Erythroblast (primary cell): ENCODE measurements at places on chromosomes 6 and 20.

- DNase-seq, result no peak
These were observed 157.5 kb downstream of the GRM4 start for GRCh38 chr6:33988121-33989015.

GRCh38 chr6:9208966-9209365, 773.6 kb upstream of the SLC35B3 start:
- DNase-seq, result no peak

DNA sequence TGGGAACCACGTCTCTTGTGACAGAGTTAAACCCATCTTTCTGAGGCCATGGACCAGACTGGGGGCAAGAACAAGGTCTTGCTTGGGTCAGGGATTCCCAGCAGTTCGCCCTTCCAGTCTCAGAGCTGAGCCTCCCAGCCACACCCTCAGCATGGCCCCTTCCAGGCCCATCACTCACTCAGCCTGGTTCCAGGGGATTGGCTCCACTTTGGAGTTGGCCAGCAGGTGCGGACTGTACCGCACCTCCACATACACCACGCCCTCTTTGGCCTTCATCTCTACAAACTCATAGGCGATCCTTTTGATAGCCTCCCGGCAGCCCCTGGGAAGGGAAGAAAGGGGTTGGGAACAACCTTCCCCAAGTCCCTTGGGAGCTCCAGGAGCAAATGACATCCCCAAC, 25.2 kb downstream of the ADA start:
- no peak for DNase-seq

GRCh38 chr20:17641993-17642392, 40.0 kb downstream of the RRBP1 start:
- DNase-seq, result no peak

GRCh38 chr6:111812060-111813038, 60.9 kb downstream of the FYN start:
- no peak for DNase-seq

DNA sequence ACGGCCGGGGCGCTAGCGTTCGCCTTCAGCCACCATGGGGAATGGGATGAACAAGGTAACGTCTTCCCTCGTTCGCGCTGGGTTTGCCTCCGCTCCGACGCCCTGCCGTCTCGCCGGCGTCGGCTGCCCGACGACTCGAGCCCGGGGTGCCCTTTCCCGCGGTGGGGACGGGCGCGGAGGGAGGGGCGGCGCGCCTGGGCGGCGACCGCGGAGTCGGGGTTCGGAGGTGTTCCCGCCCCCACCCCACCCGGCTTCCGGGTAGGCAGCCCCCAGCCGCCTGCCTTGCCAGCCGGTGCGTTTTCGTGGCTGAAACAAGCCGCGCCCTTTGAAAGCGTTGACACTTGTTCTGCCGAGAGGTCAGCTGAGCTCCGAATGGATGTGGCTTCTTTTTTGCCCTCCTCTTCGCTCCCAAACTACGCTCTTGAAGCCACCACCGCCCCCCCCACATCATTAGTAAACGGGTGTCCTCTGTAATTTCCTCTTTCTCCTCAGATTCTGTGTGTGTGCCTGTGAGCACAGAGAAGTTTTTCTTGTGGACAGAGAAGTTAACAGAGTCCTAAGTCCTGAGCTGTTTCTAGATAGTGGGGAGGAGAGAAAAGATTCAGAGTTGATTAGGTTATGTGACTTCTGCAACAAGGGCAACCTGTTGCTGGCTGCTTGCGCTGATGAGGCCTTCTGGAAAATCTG, 362 bp downstream of the DUSP22 start:
- DNase-seq, result no peak

- no peak for DNase-seq
These were observed 25.8 kb upstream of the CARMIL1 start for GRCh38 chr6:25253351-25253750.

GRCh38 chr6:84061174-84061573, 27.6 kb downstream of the MRAP2 start:
- no peak for DNase-seq

- no peak for DNase-seq
These were observed 16.9 kb downstream of the CCR6 start for GRCh38 chr6:167139761-167140160.

DNA sequence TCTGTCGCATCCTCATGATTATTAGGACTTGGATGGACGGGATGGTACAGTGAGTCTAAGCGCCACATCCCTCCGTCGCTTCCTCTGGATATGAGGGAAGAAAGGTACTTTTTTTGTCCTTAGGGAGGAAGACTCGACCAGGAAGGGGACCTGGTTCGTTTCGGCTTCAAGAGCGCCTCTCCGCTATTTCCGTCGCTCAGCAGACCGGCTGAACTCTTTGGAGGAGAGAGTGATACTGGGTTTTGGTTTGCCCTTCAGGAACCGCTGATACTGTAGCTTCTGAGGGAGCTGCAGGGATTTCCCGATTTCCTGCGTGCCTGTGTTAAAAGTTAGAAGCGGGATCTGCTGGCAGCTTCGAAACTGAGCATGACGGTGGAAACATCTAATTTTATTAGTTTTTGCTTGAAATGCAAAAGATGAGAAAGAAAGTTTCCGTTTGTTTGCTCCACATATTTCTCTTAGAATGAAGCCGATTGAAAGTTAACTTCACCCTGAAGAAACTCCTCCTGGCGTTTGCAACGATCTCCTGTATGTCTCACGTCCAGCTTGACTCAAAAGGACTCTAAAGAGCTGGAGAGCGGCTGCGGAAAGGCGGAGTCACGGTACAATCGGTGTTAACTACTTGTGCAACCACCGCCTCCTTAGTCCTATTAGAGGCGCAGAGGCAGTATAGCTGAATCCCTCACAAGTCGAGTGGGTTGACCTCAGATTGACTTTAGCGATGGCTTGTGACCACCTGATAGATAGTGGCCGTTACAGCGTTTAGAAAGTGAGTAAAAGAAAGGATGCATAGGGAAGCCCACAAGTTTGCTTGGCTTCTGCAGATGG, 129.4 kb downstream of the TRIM27 start:
- DNase-seq, result peak; percentile 36

DNA sequence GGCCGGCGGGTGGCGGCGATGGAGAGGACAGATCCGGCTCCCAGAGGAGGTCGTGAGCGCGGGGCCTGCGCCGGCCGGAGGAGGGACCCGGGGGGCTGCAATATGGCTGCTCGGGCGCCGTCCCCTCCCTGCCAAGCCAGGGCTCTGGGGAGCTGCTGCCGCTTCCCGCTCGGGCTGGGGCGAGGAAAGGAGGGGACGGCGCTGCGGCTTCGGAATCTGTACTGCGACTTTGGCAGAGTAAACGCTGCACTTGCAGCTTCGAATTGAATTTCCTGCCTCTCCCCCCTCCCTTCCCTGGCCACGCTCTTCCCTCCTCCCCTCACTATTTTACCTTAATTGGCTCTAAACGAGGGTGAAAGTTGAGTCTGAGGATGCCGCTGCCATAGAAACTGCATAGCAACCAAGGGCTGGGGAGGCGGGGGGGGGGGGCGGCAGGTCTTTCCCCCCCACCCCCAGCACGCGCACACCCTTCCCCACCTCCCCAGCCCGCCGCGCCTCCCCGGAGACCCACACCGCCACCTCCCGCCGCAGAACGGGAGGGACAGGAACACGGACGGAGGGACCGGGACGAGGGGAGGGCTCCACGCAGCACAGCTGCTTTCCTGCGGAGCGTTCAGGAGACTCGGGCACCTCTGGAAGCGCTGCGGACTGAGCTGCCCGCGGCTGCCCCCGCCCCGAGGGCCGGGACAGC, 93.9 kb downstream of the RNASET2 start:
- no peak for DNase-seq

DNA sequence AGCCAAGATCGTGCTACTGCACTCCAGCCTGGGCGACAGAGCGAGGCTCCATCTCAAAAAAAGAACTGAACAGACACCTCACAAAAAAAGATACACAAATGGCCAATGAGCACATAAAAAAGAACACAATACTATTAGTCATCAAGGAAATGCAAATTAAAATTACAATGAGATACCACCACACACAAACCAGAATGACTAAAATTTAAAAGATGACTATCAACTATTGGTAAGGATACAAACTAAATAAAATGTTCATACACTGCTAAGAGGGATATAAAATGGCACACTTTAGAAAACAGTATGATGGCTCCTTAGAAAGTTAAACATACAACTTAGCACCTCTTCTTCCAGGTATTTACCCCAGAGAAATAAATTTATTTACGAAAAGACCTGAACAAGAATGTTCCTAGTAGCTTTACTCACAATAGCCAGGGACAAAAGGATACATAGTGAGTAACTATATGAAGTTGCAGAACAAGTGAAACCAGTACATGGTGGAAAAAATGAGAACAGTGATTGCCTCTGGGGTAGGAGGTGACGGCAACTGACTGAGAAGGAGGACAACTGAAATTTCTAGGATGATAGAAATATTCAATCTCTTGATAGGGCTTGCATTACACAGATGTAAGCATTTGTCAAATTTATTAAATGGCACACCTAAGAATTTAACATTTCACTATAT, 53.2 kb downstream of the FAM8A1 start:
- no peak for DNase-seq

- no peak for DNase-seq
These were observed 86.5 kb downstream of the ATRN start for GRCh38 chr20:3557237-3557785.
